ENCODE measurements at places on chromosomes 1 and 21. TPM values are rescaled to one million over a fixed set of nuclear protein-coding genes. Genes with fewer than 3 reads are reported as not detected.

Gene MCOLN3
- total RNA-seq, result 2.9 TPM

Gene UCK2
- total RNA-seq, result 107 TPM

Gene AMY2B
- total RNA-seq, result 10.6 TPM

Gene CD5L
- not detected for total RNA-seq

Gene PACC1
- 6.8 TPM for total RNA-seq

Gene COL9A2
- total RNA-seq, result 0.94 TPM

Gene SFT2D2
- 29.7 TPM for total RNA-seq

Gene CD160
- not detected for total RNA-seq

Gene DCST1
- total RNA-seq, result not detected

GRCh38 chr1:40708750-40709099 lies 17.2 kb downstream of the NFYC start:
- no peak for DNase-seq

- DNase-seq, result peak; percentile 29
These were observed 2.3 kb upstream of the MAP3K6 start for GRCh38 chr1:27368869-27369582.

GRCh38 chr1:215992620-215993019 lies 425.5 kb downstream of the KCTD3 start:
- DNase-seq, result peak; percentile 48

DNA sequence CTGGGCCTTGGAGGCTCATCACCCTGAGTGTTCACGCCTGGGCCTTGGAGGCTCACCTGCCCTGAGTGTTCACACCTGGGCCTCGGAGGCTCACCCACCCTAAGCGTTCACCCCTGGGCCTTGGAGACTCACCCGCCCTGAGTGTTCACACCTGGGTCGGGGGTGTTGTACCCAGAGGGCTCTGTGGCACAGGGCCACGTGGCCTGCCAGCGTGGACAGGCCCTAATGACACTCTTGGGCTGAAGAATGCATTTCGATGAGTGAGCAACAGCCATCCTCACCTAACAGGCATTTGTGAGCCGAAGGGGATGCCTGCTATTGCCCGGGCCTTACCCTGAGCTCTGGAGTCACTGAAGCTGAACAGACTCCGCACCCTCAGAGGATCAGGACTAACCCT lies 17.5 kb downstream of the SLC19A1 start:
- DNase-seq, result no peak

DNA sequence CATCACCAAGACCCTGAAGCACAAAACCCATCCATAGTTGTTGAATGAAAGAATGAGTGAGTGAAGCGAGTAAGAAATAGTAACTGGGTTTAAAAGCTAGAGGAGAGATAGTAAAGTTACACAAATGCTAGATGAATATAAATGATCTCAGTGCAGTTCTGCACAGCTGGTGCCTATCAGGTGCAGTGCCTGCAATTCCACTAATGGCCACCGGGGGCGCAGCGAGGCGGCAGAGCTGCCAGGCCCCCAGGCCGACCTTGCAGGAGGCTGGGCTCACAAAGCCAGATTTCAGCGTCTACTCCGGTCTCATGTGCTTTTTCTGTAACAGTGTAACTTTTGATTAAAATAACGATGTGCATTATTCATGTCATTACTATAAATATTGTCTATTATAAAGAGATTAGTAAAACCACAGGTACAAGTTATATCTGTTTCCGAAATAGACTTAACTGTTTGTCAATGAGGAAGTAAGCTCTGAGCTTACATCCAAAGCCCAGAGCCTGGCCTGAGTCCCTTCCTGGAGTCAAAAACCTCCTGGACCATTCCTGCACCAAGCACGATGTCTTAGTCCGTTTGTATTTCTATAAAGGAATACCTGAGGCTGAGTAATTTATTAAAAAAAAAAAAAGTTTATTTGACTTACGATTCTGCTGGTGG lies 477.6 kb downstream of the NPHP4 start:
- peak; percentile 34 for DNase-seq

DNA sequence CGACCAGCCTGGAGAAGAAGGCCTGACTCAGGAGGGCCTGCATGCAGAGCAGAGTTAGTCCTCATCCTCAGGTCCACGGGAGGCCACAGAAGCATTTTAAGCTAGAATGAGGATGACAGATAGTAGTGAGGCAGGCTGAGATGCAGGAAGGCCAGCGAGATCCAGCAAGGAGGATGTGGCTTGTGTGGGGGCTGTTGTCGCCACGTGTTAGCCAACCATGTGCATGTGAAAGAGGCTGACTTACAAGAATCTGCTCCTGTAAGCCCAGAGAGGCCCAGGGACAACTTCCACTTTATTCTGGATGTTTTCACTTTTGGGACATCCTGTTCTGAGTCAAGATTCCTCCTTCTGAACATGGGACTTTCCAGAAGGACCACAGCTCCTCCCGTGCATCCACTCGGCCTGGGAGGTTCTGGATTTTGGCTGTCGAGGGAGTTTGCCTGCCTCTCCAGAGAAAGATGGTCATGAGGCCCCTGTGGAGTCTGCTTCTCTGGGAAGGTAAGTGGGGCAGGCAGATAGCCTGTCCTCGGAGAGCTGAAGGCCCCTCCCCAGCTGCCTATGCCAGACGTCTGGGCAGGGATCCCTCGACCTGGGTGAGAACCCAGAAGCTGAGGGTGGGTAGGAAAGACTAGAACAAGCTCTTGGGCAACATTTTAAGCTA lies at the start of gene SLAMF8:
Gene SLAMF8 (plus strand): TSS at position 433 of the 661 bp plus-strand sequence. CDS start 26 bp downstream, at position 459.
- DNase-seq, result no peak

GRCh38 chr1:165456861-165457260 lies 11.9 kb upstream of the RXRG start:
- no peak for DNase-seq

GRCh38 chr1:227541796-227542152 lies 21.6 kb upstream of the ZNF678 start:
- DNase-seq, result no peak

- DNase-seq, result no peak
These were observed 2.3 kb upstream of the LCE1A start for GRCh38 chr1:152824964-152825363.

- DNase-seq, result no peak
These were observed 1.4 kb downstream of the MAB21L3 start for GRCh38 chr1:116112388-116113140.

DNA sequence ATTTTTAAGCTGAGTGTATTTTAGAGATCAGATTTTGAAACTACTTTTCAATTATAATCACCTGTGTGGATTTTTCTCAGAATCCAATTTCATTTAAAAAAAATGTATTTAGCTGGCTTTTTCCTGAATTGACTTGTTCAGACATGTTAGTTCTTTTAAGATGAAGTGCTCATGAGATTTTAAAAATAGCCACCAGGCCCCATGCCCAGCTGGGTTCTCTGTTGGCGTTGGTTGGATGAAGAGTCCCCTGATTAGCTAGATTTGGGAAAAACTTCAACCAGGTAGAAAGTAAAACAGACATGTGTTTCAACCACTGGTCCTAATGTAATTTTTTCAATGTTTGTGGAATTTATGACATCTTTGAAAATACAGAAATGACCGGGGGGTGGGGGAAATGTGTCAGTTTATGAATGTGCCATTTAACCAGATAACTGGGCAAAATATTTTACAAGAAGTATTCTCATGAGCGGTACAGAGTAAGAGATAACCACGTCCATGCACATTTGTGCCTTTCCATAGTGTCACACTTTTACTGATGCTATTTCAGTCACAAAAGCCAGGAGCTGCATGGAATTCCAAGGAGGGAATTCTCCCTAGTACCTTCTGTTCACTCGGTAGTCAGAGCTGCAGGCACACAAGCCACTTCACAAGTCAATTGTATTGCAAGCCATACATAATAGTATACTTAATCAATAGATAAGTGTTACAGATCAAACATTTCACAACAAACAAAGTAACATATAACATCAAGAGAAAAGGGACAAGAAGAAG lies 51.1 kb downstream of the KCNK1 start:
- DNase-seq, result no peak

- DNase-seq, result no peak
These were observed 13.4 kb downstream of the DRAXIN start for GRCh38 chr1:11704691-11705475.

- DNase-seq, result no peak
These were observed 2131.7 kb downstream of the MRPL39 start for GRCh38 chr21:23475281-23476219.

GRCh38 chr21:42220138-42220701 lies 1.3 kb downstream of the ABCG1 start:
- DNase-seq, result peak; percentile 47

Measured in myocyte (in vitro differentiated cells).